ENCODE measurements at places on chromosomes 3 and 15.

DNA sequence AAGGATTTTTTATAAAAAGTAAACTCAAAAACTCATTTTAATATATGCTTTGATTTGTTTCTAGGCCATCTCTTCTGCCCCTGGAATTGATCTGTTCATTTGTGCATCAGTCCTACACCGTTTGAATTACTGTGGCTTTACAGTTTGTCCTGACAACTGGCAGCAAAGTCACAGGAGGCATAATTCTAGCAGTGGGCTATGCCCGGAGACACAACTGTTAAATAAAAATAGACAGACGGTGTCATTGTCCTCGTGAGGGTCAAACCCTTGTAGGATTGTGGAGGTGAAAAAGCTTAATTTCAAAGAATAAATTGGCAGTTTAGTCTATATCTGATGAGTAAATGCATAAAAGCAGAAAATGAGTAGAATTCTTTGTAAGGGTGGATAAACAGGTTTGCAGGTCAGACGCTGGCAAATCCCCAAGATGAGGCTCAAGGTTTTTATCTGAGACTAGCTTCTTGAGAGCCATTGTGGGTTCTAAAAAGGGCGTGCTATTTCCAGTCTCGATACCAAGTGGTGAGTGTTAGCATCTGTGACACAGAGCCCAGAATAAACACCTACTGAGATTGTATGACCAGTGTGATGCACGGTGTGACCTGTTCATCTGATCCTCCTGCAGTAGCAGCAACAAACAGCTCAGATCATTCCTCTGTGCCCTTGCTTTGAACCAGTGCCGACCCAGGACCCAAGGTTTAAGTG is 51.5 kb upstream of the SLCO3A1 start:
- DNase-seq = no peak

GRCh38 chr15:99109555-99110021 is 4.7 kb downstream of the SYNM start:
- no peak for DNase-seq

GRCh38 chr3:10411598-10412332 is 90.9 kb upstream of the SEC13 start:
- DNase-seq = no peak

DNA sequence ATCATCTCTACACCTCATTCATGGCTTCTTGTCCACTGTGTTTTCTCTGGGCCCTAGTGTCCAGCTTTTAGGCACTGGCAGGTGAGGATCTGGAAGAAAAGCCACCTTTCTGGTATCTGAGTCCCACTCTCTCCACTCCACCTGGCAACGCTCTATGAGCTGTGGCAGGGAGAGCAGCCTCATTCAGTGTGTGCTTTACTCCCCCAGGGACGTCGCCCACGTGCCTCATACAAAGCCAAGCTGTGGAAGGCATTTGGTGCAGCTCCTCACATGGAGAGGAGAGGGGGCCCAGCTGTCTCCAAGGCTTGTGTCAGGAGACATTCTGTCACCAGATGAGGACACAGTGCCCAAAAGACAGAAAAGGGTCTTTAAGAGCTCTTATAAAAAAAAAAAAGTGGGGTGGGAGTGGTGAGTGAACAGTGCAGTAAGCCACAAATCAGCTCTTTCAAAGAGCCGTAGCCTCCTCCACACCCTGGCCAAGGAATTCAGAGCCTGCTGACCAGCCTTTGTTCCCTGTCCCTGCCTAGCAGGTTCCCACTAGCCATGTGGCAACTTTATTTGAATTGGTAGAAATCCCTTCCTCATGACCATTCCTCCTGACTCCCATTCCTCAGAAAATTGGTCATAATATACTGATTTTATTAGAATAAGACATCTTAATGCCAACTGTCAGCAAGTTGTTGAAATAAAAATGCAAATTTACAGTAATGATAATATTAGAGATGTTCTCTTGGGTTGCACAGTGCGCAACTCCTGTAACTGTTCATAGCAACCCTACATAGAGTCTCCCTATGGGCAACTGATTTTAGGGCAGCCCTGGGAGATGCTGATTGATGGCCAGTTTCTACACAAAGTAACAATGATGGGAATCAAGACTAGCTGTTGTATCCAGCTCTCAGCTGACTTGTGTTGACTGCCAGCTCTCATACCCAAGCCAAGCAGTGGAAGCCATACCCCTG is 29.5 kb downstream of the GALNT15 start:
- no peak for DNase-seq

GRCh38 chr3:152629363-152630122 is 205.4 kb upstream of the P2RY1 start:
- DNase-seq = no peak

DNA sequence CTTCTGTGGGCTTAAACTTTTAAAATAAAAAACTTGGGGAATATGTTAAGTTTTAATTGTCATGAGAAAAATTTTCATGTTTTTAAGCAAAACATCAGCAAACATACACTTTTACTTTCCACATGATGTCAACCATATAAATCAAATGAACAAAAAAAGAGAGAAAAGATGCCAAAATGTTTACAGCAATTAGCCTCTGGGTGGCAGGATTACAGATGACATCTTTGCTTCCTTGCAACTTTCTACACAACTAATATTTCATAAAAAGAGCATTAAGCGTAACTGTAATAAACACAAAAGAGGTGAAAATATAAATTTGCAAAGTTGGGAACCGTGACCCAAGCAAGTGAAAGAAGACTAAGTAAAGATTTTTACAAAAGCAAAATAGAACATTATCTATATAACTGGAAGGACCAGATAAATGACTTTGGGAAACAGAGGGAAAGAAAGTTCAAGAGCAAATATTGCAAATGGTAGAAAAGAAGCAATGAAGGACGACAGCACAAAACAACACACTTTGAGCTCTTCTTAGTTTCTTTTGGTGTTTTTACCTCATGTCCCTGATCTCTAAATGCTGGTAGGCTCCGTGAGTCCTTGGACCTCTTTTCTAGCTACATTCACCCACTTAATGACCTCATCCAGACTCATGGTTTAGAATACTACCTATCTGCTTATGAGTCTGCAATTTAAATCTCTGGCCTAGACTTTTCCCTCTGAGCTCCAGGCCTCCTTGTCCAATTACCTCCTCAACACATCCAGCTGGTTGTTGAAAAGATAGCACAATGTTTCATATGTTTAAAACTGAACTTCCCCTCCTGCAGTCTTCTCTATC is 9.4 kb downstream of the TP53BP1 start:
- no peak for DNase-seq

- DNase-seq = no peak
Measured at GRCh38 chr3:146326875-146327543, 76.1 kb upstream of the PLSCR4 start.

DNA sequence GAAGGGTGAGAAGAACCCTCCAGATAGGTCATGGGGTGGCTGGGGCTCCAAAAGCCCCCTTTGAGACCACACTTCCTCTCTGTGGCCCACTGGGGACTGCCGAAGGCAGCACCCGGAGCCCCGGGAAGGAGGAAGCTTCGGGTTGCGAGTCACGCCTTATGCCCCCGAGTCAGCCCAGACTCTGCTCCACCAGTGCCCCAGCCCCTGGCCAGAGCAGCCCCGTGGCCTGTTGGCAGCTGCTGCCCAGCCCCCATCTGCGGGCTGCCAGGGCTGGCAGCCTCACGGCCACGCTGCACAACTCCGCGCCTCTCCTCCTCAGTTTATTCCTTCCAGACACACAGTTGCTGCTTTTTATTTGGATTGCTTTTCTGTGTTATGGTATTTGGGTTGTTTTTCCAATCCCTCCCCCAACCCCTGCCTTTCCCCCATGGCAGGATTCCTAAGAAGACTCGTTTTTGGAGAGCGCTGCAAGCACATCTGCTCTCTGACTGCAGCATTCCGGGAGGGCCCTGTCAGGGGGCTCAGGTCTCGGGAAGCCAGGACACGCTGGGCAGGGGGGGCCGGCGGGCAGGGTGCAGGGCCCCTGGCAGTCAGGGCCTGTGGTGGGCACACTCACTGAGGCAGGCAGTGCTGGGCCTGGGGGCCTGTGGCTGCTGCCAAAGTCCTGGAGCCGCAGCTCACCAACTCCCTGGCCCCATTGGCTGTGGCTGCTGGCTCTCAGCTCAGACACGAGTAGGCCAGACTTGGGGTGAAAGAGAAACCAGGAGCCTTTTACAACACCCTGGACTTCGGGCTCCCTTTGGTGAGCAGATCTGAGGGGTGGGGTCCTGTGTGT is 20.2 kb downstream of the MAGEF1 start:
- DNase-seq = no peak

DNA sequence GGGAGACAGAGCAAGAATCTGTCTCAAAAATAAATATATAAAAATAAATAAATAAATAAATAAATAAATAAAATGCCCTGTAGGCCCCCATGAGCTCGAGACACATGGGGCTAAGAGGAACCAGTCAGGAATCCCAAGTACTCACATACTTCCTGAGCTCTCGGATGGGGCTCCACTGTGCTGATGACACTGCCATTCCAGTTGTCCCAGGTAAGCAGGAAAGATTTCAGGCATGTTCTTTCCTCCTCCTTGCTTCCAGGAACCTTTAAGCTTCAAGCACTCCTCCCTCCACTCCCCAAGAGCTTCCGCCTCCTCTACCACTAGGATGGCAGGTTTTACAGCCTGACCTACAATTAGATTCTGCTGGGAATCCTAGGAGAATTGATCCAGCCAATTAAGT is 113.4 kb downstream of the SLC49A4 start:
- no peak for DNase-seq

DNA sequence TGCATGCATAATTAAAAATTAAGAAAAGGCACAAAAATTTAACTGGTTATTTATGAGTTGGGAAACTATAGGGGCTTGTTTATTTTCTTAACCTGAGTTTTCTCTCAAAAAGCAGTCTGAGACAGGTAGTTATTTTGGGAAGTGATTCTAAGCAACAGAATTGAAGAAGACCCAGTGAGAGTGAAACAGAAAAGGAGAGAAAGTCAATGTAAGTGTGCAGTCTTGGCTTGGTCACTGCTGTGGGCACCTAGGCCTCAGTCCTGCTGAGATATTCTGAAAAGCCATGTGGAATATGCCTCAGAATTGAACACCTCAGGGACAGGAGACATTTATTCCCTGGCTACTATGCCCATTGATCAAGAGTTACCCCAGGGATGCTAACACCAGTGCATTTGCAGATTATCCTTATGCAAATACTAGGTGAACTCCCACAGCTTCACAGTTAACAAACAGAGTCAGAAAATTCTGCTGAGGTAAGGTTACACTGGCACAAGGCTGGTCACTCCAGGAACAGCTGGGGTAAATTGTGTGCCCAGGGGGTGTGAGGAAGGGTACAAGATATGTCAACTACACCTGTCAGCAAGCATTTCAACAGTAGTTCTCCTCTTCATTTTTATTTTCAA is 222.7 kb downstream of the EFHB start:
- DNase-seq = no peak

- no peak for DNase-seq
Measured at GRCh38 chr3:52608337-52608736, 71.9 kb downstream of the UQCC5 start.

GRCh38 chr3:125394406-125394805 is 19.3 kb upstream of the ZNF148 start:
- no peak for DNase-seq

- DNase-seq = no peak
Measured at GRCh38 chr3:143349455-143349854, 229.9 kb downstream of the CHST2 start.

- no peak for DNase-seq
Measured at GRCh38 chr3:151003029-151003767, 30.7 kb upstream of the CLRN1 start.

DNA sequence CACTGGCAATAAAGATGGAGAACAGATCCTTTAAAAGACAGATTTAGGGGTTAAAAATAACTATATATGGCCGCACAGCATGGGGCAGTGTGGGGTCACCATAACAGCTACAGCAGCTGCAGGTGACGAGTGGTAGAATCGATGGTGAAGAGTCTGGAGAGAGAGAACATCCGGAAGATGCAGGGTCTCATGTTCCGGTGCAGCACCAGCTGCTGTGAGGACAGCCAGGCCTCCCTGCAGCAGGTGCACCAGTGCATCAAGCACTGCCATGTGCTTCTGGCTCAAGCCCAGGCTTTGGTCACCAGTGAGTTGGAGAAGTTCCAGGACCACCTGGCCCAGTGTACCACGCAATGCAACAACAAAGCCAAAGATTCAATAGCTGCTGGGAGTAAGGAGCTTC is 93.7 kb upstream of the IMPG2 start:
- DNase-seq = no peak

- DNase-seq = no peak
Measured at GRCh38 chr3:172629470-172629869, 81.4 kb downstream of the NCEH1 start.

DNA sequence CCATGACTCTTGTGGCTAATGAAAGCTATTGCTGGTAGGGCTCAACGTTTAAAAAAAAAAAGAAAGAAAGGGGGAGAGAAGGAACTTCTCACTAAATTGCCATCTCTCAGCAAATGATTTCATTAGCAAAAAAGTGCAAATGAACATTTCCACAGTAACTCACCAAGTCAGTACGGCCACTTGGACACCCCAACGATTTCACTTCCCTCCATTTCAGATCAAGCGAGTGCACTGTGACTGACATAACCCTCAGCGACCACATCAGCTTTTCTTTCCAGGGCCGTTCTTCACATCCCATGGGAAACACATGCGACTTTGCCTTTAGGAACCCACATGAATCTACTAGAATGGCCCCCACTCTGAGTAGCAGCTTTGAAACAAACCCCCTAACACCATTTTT is 71.6 kb downstream of the OSBPL10 start:
- no peak for DNase-seq

- no peak for DNase-seq
Measured at GRCh38 chr15:38038659-38039442, 104.4 kb downstream of the TMCO5A start.

DNA sequence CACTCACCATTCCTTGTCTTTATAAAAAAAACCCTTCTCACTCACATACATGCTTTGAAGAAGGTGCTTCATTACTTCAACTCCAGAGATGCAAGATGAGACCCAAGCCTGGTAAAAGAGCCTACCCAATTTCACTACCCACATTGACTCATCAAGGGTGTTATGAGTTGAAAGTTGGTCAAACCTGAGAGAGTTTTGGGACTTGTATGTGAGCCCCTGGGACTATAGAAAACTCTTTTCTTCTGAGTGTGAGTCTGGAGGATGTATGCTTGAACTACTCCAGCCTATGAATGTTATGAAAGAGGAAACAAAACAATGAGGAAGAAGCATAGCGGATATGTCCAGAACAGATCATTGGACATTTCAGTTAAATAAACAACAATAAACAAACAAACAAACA is 106.5 kb upstream of the SATB1 start:
- no peak for DNase-seq

- DNase-seq = no peak
Measured at GRCh38 chr3:51268132-51268531, 117.0 kb upstream of the MANF start.

DNA sequence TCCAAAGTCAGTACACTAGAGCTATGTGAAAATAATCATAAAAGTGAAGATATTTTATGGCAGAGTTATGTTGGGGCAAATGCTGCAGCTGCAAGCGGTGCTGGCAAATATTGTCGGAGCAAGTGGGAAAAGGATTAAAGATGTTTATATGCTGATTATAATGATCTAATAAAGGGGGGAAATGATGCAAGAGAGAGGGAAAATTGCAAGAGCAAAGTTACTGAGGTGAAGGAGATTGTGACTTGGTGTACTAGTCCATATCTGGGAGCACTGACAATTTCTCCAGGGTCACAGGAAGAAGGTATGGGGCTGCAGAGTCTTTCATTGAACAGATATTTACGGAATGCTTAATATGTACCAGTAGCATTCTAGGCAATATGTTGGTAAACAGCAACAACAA is 45.8 kb downstream of the OPA1 start:
- DNase-seq = no peak
